ENCODE measurements at places on chromosomes 1 and 21.

DNA sequence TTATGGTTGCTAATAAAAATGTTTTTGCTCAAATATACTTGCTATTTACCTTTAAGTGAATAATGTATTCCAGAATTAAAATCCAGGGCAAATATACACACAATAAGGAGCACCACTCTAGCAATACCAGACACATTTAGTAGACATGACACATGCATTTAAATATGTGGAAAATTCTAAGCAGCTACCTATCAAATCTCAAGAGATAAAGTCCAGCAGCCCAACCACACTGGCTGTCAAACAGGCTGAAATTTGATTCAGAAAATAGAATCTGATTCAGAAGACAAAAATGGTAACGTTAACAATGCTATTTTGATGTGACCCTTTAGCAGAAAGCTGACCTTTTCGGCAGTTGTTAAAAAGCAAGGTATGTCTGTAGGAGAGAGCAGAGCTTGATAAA lies 42.3 kb downstream of the PLEKHO1 start:
- DNase-seq: no peak

- no peak for DNase-seq
Observed at GRCh38 chr1:220843481-220844011, 35.7 kb upstream of the HLX start.

DNA sequence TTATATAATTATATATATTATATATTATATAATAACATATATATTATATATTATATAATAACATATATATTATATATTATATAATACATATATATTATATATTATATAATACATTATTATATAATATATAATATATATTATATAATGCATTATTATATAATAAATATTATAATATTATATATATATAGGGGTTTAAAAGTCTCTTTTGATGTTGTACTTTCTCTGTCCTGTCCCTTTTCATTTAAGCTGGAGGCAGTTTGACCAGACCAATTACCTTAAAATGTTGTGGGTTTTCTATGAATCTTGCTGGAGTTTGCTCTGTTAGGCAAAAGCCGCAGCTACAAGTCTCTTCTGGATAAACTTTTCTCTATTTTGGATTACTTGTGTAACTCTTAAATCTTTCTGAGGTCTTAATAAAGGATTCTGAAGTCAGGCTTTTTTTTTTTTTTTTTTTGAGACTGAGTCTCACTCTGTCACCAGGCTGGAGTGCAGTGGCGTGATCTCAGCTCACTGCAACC lies 22.2 kb upstream of the KIF1B start:
- no peak for DNase-seq

DNA sequence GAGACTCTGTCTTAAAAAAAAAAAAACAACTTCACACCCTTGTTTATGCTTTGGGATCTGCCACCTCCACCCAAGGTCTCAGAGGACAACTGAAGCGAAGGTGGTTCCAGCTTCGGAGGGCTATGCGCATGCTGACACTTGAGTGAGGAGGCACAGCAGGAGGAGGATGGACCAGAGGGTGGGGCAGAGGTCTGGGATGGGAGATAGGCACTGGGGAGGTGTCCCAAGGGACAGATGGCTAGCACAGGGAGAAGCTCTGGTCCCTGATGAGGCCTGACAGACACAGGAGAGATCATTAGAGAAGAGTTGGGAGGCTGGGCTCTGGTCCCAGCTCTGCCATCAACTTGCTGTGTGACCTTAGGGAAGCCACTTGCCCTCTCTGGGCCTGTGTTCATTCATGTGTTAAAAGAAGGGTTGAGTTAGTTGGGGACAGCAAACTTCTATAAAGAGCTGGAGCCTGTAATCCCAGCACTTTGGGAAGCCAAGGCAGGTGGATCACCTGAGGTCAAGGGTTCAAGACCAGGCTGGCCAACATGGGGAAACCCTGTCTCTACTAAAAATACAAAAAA lies 16.8 kb downstream of the E2F2 start:
- no peak for DNase-seq

GRCh38 chr21:45590726-45591618 lies 48.7 kb upstream of the SLC19A1 start:
- DNase-seq: no peak

GRCh38 chr1:7954683-7955082 lies 6.8 kb upstream of the PARK7 start:
- no peak for DNase-seq

GRCh38 chr1:36872126-36872754 lies 162.1 kb downstream of the GRIK3 start:
- DNase-seq: no peak

GRCh38 chr1:10678402-10678801 lies 118.0 kb downstream of the CASZ1 start:
- DNase-seq: peak; percentile 65

- DNase-seq: no peak
Observed at GRCh38 chr1:233427907-233428306, 100.4 kb downstream of the MAP3K21 start.

DNA sequence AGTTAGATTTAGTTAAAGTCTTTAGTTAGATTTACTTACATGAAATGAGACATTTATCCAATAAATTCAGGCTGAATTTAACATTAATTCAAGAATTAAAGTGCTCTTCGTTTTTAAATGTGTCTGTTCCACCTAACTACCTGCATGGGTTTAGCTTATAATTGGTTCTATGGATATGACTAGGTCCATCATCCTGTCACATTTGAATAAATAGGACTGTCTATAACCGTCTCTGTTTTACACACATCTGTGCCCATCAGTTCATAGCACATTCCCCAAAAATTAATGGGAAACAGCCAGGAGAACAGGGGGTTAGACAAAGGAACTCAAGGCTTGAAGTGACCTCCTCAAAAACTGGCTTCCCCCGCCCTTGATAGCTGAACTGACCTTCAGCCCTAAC lies 219.6 kb downstream of the MRPL39 start:
- no peak for DNase-seq

GRCh38 chr1:156214024-156214748 lies 1.4 kb downstream of the PMF1 start:
- DNase-seq: no peak

DNA sequence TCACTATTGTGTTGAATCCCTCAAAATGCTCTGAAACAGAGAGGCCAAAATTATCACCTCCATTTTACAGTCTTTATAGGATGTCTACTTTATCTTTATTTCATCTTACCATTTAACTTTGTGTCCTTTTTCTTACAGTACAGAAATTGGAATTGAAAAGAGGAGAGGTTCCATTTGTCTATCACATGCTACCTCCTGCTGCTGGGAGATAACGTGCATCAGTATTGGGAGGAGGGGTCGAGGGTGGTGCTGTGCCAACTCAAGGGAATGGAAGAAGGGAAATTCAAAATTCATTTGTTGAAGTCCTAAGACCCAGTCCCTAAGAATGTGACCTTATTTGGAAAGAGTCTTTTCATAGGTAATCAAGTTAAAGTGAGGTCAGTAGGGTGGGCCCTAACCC lies 85.3 kb downstream of the HHIPL2 start:
- DNase-seq: no peak

GRCh38 chr1:147568551-147568950 lies 27.2 kb downstream of the BCL9 start:
- DNase-seq: no peak

Measured in D341Med (cell line).